ENCODE measurements at places on chromosomes 7 and 10.
A peak's percentile ranks its signal among the peaks of the same experiment; 100 is the strongest.

DNA sequence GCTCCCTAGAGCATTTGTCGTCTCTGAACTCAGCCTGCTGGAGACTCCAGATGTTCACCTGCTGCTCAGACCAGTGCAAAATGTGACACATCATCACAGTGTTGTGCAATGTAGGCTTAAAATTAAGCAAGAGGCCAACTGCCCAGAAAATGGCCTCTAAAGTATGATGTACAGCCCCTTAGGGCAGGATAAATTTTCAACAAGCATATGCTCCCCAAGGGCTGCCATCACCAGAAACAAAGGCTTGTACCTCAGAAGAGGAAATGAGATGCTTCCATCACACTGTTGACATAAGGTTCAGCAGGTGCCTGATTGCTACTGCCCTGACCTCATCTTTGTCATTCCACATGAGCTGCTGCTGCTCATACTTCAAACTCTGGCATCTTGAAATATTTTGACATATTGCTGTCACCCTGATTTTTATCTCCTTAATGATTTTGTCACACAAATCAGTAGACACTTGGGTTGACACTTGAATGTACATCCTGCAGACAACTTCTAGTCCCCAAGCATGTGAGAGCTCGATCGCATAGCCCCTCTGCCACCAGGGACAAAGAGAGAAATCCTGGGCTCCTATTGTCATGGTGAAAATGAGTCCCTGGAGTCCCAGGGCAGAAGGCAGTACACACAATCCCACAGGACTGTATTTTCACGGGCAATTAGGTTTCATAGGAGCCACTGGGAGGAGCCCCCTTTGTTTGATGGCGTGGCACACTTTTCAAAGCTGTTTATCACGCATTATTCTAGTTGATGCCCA, 219.7 kb upstream of the STK17A start:
- DNase-seq: peak; percentile 69

DNA sequence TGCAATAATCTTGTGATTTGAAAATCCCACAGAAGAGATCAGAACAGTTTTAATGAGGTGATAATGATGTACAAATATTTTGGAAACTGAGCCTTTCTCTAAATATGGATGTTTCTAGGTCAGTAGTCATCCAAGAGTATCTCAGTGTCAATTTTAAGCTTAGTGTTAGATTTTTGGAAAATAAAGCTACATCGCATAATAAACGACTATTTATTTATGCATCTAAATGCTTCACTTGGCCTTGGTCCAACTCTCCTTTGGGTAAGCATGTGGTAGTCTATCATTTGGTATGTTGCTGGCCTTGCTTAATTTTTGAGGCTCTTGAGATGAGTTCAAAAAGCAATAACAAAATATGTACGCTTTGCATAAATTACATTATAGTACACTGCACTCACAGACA, 5.4 kb upstream of the PPP1R9A start:
- no peak for DNase-seq

DNA sequence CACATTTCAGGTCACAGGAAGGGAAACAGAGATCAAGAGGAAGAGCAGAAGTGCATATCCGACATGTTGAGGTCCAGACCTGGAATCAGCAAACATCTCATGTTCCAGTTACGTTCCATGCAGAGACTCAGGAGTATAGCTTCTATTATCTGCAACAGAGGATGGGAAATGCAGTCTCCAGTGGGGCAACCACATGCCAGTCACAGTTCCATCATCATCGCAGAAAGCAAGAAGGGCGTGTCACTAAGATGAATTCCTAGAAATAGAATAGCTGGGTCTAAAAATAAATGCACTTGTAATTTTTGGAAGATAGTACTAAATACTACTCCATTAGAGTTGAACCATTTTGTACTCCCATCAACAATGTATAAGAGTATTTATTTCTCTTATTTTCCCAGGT, 133.2 kb upstream of the MDFIC start:
- no peak for DNase-seq

DNA sequence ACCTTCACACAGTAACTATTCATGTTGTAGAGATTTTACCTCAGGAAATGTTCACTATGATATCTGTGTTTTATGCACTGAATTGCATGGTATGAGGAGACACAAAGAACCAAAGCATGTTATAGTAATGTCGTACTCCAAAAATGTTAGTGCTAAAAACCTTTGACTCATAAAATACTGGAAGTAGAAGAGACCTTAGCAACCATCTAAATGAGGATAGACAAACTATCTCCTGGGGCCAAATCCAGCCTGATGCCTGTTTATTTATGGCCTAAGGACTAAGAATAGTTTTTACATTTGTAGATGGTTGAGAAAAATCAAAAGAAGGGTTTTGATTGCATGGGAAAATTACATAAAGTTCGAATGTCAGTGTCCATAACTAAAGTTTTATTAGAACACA, 535.1 kb downstream of the INHBA start:
- no peak for DNase-seq

- peak; percentile 70 for DNase-seq
These were observed 32.1 kb upstream of the GTF2I start for GRCh38 chr7:74625446-74625845.

- no peak for DNase-seq
These were observed 241.0 kb downstream of the FRMD4A start for GRCh38 chr10:14089556-14090292.

DNA sequence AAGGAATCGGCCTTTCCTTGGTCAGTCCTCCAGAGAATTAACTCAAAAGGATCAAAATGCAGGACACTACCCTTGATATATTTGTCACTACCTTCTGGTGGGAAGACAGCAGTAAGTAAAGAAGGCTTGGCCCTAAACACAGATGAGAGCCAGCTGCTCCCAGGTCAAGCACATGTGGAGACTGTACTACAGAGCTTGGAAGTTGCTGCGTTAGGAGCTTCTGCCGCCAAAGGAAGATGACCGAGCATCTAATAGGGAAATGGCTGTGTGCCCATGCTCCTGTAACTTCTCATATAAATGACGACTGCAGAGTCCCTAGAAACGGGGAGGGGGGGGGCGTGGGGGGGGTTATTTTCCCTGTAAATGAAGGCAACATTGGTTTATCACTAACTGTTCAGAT, 59.0 kb downstream of the PODXL start:
- no peak for DNase-seq

DNA sequence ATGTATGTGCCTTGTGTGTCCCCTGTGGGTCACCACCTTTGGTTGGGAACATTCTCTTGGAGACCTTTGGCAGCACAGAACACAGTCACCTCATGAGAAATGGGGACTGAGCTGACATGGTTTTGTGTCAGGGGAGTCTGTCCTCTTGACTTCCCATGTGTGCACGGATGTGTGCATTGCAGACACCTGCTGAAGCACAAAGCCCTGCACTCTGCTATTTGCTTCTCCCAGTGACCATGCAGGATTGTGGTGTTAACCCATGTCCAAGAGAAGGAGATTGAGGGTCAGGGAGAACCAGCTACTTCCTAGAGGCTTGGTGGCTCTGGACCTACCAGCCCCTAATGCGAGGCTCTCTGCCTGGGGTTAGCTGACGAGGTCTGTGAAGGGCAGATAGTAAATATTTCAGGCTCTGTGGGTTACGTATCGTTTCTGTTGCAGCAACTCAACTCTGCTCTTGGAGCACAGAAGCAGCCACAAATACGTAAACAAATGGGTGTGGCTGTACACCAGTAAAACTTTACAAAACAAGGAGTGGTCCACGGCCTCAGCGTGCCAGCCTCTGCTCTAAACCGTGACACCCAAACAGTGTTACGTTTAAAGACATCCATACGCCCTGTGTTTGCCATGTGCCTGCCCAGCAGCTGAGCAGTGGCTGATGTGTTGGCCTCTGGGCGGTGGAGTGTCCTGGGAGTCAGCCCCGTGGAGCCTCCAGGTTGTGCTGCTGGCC, 51.7 kb downstream of the ADCY1 start:
- DNase-seq: no peak

DNA sequence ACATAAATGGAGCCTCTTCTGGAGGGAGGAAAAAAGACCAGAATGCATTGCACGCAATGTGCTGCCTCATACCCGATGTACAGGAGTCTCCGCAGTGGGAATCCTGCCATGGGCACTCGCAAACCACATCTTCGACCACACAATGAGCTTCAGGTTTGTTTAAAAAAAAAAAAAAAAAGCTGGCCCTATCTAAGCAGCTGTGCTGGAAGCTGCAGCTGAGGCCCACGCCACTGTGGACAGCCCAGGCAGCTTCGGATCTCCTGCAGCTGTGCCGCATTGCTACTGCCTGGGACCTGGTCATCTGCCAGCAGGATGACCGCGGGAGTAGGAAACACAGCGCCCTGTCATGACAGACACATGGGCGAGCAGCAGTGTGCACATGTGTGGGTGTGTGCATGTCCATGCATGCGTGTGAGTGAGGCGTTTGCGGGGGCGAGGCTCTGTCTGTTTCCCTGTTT, 26.0 kb downstream of the EN2 start:
- DNase-seq: no peak

DNA sequence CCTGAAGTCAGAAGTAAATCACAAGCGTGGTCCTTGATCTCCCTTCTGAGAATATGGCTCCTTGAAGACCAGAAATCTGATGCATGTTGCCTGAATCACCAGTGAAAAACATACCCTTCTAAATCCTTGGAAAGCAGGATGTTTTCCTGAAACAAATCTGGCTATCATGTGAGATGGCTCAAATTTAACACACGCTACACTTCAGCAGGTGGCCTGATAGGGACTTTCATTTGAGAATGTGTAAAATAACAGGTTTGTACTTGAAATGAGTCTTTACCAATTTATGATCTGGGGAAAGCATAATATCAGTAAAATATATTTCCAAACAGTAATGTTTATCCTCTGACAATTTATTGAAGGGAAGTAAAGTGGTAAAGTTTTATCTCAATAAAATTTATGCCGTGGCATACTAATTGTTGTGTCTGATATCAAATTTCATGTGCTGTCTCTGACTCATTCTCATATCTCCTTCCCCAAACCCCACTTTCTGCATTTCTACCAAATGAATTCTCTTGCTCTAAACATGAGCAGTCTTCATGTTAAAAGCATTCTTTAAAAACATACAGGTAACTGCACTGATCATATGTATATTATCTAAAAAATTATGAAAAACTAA, 17.4 kb downstream of the CYP3A4 start:
- no peak for DNase-seq

- DNase-seq: peak; percentile 40
These were observed 26.4 kb upstream of the IL6 start for GRCh38 chr7:22700559-22701002.

- no peak for DNase-seq
These were observed 75.9 kb downstream of the OAT start for GRCh38 chr10:124342821-124343170.

GRCh38 chr10:70354556-70354955, 27.9 kb downstream of the LRRC20 start:
- DNase-seq: no peak

DNA sequence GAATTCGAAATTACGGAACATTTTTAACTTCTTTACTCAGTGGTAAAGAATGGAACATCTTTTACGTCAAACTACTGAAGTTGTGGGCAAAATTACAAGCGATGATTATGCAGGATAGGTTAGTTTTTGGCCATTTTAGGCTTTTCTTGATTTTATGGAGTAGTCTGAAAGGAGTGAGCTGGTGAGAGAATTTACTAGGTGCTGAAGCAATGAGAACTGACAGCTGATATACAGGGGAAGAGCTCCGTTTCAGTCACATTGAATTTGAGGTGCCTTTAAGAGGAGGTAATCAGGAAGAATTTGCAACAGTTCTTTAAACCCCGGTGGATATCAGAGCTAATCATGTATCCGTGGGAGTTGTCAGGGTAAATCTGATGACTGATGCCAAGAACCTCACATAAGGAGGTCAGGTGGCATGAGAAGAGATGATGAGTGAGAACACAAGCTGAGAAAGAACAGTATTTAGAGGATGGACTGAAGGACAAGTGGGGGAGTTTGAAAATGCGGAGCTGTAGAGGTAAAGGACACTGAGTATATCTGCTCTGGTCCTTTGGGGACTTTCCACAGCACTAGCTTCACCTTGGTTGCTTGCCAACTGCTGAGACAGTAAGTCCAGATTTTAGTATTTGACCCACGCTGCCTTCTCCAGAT, 104.3 kb downstream of the AHR start:
- DNase-seq: peak; percentile 86

DNA sequence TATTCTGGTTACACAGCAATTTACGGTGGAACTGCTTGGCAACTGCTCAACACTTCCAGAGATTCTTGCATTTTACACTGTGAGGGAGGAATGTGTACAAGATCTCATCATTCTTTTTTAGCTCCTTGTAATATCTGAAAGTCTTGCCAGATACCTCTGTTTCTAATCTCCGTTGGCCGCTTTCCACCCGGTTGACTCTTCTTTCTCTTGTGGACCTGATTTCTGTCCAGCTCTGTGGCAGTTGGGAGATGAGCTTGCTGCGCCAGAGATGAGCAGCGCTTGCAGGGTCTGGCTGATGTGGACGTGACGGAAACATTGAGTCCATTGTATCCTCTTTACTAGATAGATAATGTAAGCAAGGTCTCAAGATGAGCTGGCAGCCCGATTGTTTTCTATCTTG, 27.6 kb downstream of the SPAG6 start:
- DNase-seq: peak; percentile 62

DNA sequence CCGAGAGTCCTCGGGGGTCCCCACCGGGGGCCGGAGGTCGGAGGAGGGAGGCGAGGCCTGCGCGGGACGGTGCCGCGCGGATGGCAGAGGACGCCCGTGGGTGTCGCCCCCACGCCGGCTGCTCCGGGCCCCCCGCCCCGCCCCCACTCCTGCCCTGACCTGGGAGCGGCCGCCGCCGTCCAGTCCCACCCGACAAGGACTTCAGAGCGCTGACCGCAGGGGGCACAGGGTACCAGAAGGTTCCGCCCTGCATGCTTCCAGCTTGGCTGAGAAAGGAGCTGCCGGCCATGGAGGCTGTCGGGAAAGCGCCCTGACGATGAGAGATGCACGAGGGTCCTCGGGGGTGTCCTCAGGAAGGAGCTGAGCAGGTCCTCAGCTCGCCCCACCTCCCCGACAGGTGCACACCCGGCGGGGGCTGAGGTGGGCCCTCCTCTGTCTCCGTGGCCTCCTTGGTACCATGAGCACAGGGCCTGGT, 57.0 kb upstream of the DNAJB6 start:
- DNase-seq: no peak

DNA sequence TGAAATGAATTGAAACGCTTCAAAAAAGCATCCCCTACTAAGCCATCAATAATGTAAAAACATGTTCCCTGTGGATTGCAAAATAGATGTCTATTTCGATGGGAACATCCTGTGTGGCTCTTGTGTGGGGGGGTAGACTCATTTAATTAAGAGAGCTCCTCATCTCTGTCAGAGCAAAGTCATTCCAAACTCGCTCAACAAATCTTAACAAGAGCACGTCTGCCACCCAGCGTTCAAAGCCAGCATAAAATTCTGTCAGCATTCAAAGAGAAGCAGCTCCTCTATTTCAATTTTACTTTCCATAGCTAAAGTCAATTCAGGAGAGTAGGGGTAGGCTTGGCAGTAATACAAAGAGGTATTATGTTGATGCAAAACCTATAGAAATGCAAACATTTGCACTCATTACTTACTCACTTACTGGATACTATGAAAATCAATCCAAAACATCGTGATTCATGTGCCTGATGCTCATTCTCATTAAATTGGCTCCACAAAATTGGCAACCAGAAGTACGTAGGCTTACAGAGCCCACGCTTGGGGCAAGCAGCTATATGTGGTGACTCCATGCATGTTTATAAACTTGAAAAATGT, 114.9 kb downstream of the IPMK start:
- DNase-seq: peak; percentile 56

Data from amniotic epithelial cell (primary cell).